T-cell (primary cell): ENCODE measurements at places on chromosomes 2 and 18.

- no peaks in the 10 kb centered on the region for H3K27me3 ChIP-seq
- H3K27ac ChIP-seq, result no peak overlapping the region
- DNase-seq, result no peak
- H3K4me3 ChIP-seq, result no peak overlapping the region
- no peaks in the 10 kb centered on the region for H3K4me1 ChIP-seq
Observed at GRCh38 chr2:21429747-21430146, 306.0 kb downstream of the TDRD15 start.

DNA sequence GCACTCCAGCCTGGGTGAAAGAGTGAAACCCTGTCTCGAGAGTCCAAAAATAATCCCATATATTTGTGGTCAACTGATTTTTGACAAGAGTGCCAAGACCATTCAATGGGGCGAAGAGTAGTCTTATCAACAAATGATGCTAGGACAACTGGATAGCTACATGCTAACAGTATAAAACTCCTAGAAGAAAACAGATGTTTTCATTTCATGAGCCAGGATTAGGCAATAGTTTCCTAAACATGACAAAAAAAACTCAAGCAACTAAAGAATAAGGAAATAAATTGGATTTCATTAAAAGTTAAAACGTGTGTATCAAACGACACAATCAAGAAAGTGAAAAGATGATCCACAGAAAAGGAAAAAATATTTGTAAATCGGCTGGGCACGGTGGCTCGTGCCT lies 6.3 kb downstream of the LIMS2 start:
- no peak for DNase-seq
- peaks cover 50% of the 10 kb centered on the region for H3K27me3 ChIP-seq
- no peaks in the 10 kb centered on the region for H3K4me1 ChIP-seq
- H3K36me3 ChIP-seq, result no peaks in the 10 kb centered on the region
- no peak overlapping the region for H3K4me3 ChIP-seq
- no peak overlapping the region for H3K27ac ChIP-seq

DNA sequence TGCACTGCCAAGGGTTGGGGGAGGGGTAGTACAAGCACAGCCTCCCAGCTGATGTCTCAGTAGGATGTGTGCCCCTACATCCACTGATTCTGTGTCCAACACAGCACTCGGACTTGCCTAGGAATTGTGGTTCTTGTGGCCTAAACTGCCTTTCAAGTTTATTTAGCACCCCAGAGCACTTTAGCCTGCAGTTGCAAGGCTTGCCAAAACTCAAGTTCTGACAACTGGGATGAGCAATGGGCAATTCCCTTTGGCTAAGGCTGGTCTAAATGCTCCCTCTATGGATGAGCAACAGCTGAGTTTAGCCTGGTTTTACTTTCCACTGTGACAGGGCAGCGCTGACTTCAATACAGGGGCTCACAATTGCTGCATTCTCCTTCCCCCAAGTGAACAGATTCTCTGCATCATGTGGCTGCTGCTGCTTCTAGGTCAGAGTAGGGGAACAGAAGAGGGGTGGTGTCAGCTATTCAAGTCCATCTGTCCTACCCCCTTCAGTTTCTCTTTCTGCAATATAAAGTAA lies 471.5 kb downstream of the PIK3C3 start:
- H3K27ac ChIP-seq, result no peak overlapping the region
- no peaks in the 10 kb centered on the region for H3K36me3 ChIP-seq
- no peaks in the 10 kb centered on the region for H3K4me1 ChIP-seq
- DNase-seq, result no peak
- H3K4me3 ChIP-seq, result no peak overlapping the region

GRCh38 chr18:49960376-49960775 lies 147.0 kb upstream of the ACAA2 start:
- peaks cover 4% of the 10 kb centered on the region for H3K4me1 ChIP-seq
- H3K36me3 ChIP-seq, result no peaks in the 10 kb centered on the region
- H3K27me3 ChIP-seq, result peaks cover 32% of the 10 kb centered on the region
- no peak overlapping the region for H3K4me3 ChIP-seq

- H3K36me3 ChIP-seq, result no peaks in the 10 kb centered on the region
- H3K4me3 ChIP-seq, result no peak overlapping the region
- H3K4me1 ChIP-seq, result peaks cover 28% of the 10 kb centered on the region
- H3K27ac ChIP-seq, result peak overlapping the region; percentile 67
- peak; percentile 38 for DNase-seq
Observed at GRCh38 chr2:3242747-3243369, 134.8 kb downstream of the EIPR1 start.

GRCh38 chr2:37323781-37324535 lies 675 bp downstream of the PRKD3 start:
- peak overlapping the region; percentile 87 for H3K4me3 ChIP-seq
- peak overlapping the region; percentile 70 for H3K27ac ChIP-seq
- H3K4me1 ChIP-seq, result peaks cover 18% of the 10 kb centered on the region
- DNase-seq, result peak; percentile 27
- peaks cover 13% of the 10 kb centered on the region for H3K27me3 ChIP-seq

DNA sequence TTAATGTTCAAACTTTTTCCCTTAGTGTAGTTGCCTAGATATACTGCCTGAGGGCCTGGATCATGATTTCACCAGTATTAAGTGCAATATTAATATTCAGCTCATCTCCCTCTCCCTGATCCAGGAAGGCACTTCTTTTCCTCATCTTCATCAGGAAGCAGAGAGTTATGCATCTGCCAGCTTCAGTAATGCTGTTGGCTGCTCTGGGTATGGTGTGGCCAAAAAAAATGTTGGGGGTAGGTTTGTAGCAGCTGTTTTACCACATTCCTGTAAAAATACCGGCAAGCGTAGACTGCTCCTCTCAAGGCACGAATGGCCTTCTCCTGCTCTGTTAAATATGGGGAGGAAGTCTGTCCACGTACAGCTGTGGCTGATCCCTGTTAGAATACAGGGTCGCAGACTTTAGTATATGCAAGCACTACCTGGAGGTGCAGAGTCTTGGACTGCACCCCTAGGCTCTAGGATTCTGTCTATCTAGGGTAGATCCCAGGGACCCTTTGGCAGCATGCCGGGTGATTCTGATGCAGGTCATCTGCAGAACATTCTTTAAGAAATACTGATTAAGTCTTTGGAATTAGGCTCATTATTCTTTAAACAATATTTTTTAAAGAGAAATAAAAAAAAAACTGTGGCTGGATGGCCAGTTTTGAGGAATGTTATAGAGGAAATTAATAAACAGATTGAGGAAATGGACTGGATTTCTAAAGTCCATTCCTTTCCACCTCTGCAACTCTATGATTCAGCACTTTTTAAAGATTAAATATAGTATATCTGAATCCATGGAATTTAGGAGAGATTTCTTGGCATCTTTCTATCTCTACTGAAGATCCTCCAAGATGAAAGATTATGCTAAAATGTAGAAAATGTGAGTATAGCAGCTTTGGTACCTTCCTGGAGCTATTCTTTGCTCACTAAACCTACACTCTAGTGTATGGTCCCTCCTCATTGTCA lies 21.0 kb upstream of the GLS start:
- H3K27ac ChIP-seq, result no peak overlapping the region
- no peak for DNase-seq
- H3K36me3 ChIP-seq, result no peaks in the 10 kb centered on the region
- H3K4me3 ChIP-seq, result no peak overlapping the region
- H3K27me3 ChIP-seq, result no peaks in the 10 kb centered on the region

DNA sequence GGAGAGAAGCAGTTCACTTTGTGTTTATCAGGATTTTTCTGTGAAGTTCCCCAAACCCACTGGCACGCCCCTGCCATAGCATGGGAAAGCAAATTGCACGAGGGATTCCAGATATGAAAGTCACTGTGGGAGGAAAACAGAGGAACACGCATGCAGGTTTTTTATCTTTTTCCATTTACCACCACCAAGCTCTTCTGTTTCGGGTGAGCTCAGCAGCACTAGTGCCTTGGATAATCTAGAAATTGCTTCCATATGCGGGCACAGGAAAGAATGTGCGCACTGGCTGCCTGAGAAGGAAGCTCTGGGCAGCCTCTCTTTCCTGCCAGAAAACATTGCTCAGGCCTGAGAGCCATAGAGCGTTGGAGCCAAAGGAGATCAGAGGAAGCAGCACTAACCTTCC lies 65.9 kb upstream of the WIPF1 start:
- no peak overlapping the region for H3K4me3 ChIP-seq
- no peaks in the 10 kb centered on the region for H3K36me3 ChIP-seq
- H3K4me1 ChIP-seq, result peaks cover 9% of the 10 kb centered on the region
- H3K27ac ChIP-seq, result no peak overlapping the region
- no peak for DNase-seq

DNA sequence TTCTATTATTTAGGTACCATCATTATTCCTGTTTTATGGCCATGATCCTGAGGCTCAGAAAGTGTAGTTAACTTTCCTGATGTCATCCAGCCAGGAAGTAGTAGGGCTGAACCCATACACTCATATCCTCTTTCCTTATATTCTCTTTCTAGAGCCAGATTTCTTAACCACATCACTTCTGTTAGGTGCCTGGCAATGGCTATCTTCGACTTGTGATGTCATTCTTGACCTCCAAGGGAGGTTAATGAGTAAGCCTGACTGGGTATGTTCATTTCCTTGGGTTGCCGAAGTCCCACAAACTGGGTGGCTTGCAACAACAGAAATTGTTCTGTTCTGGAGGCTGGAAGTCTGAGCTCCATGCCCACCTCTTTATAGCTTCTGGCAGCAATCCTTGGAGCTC lies 43.4 kb downstream of the ITGB6 start:
- no peak overlapping the region for H3K27ac ChIP-seq
- peaks cover 5% of the 10 kb centered on the region for H3K27me3 ChIP-seq
- no peak overlapping the region for H3K4me3 ChIP-seq

GRCh38 chr2:171735991-171736710 lies 48.9 kb downstream of the DYNC1I2 start:
- peaks cover 41% of the 10 kb centered on the region for H3K36me3 ChIP-seq
- no peaks in the 10 kb centered on the region for H3K4me1 ChIP-seq
- H3K27ac ChIP-seq, result no peak overlapping the region
- H3K27me3 ChIP-seq, result no peaks in the 10 kb centered on the region

DNA sequence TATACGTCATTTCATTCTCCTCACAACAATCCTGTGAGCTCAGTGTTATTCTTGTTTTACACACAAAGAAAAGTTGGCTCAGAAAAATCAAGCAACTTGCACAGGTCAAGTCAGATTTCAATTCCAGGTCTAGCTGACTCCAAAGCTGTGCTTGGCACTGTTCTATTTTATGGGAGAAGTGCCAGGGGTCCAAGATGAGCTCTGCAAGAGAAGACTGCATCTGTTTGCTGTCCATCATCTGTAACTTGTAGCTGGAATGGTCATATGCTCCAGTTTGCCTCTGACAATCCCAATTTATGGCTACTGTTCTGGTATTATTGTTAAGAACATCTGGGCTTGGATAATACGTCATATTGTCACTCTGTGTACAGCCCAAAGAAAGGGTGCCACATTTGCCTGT lies 28.9 kb downstream of the KCNF1 start:
- peaks cover 22% of the 10 kb centered on the region for H3K27me3 ChIP-seq
- no peak overlapping the region for H3K27ac ChIP-seq
- no peak for DNase-seq
- H3K36me3 ChIP-seq, result no peaks in the 10 kb centered on the region
- H3K4me3 ChIP-seq, result no peak overlapping the region

GRCh38 chr2:166344286-166345113 lies 31.2 kb downstream of the SCN9A start:
- H3K4me1 ChIP-seq, result no peaks in the 10 kb centered on the region
- no peak for DNase-seq
- no peak overlapping the region for H3K4me3 ChIP-seq
- no peak overlapping the region for H3K27ac ChIP-seq
- H3K27me3 ChIP-seq, result no peaks in the 10 kb centered on the region

- H3K36me3 ChIP-seq, result no peaks in the 10 kb centered on the region
- DNase-seq, result no peak
- H3K27me3 ChIP-seq, result no peaks in the 10 kb centered on the region
- H3K4me1 ChIP-seq, result no peaks in the 10 kb centered on the region
- H3K4me3 ChIP-seq, result no peak overlapping the region
Observed at GRCh38 chr2:188345831-188346458, 54.3 kb downstream of the GULP1 start.

DNA sequence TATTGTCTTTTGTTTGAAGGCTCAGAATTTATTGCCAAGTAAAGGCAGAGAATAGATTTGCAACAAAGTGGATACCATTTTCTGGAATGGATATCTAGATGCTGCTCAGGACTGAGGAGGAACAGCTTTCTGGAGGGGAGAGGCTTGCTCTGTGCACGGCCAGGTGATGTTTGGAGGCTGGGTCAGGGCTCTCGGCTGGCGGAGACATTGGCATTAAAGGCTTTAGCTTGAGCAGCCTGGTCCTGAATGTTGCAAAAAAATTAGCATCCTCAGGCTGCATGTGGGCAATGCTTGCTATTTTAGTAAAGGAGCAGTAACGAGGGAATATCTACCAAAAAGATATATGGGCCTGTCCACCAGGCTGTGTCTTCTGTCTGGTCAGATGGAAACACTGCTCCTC lies 20.4 kb downstream of the RNF144A start:
- H3K4me1 ChIP-seq, result peaks cover 13% of the 10 kb centered on the region
- no peaks in the 10 kb centered on the region for H3K27me3 ChIP-seq
- H3K36me3 ChIP-seq, result peaks cover 3% of the 10 kb centered on the region
- H3K4me3 ChIP-seq, result no peak overlapping the region
- no peak for DNase-seq
- no peak overlapping the region for H3K27ac ChIP-seq

DNA sequence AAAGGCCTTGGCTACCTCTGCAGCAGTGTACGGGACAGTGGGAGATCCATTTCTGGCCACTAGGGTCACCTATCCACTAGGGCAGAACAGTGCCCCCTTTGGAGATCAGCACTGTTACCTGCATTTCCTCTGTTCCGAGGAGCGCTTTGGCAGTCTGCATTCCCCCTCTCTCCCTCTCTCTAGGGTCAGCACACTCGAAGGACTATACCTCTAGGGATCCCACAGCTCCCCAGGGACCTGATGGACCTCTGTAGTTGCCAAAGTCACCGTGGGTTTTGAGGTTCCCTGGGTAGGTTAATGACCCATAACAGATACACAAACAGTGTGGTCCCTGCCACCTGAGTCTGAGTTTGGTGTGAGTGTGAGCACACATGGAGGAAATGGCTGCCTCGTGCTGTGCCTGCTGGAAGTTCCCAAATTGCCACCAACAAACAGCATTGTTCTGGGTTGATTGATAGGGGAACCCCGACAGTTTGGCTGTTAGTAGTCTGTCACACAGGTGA lies 99.8 kb upstream of the VWC2L start:
- H3K4me3 ChIP-seq, result no peak overlapping the region
- no peaks in the 10 kb centered on the region for H3K36me3 ChIP-seq
- DNase-seq, result no peak
- no peaks in the 10 kb centered on the region for H3K4me1 ChIP-seq
- no peaks in the 10 kb centered on the region for H3K27me3 ChIP-seq
- no peak overlapping the region for H3K27ac ChIP-seq

DNA sequence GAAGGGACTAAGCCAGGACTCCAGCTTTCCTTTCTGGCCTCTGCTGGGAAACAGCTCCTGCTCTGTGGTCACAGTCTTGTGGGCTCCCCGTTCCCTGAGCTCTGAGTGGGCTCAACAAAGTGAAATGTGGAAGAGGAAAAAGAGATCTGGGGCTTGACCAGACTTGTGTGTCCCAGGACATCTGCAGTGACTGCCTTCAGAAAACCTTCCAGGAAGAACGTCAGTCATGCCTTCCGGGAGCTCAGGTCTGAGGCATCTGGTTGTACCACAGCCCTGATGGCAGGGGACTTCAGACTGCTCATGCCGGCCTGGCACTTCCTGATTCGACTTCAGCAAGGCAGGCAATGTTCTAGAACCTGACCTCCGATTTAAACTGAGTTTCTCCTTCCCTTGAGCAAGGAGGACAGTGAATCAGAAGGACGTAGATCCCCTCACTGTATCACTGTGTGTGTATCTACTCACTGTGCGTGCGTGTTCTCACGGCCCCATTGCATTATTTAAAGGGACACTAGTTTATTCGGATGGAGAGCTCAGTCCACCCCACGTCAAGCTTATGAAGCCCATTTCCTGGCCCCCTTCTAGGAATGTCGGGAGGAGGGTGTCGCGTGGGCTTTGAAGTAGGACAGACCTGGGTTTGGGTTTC lies 548 bp upstream of the FBLN7 start:
- peak overlapping the region; percentile 80 for H3K4me3 ChIP-seq
- H3K4me1 ChIP-seq, result peaks cover 13% of the 10 kb centered on the region
- H3K27ac ChIP-seq, result no peak overlapping the region
- peaks cover 41% of the 10 kb centered on the region for H3K27me3 ChIP-seq
- H3K36me3 ChIP-seq, result no peaks in the 10 kb centered on the region
